ENCODE measurements at places on chromosomes 2 and 18.

- DNase-seq: peak; percentile 91
Measured at GRCh38 chr2:33442528-33443079, 33.8 kb upstream of the RASGRP3 start.

DNA sequence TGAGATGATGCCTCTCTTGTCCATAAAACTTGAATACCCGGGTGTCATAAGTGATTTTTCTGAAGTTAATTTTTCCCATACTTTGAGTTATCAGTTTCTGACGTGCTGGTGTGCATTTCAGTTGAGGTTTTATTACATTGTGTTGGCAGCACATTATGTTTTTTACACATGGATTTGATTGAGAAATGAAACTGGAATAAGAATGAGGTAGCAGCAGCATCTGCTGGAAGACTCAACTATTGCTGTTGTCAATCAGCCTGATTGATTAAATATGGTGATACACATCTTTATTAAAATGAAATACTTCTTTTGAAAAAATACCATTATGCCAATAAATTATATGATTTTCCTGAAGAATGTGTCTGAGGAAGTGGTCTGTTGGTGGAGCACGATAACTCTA, 60.5 kb downstream of the INSIG2 start:
- DNase-seq: peak; percentile 38

GRCh38 chr2:48711343-48711742, 44.2 kb downstream of the LHCGR start:
- no peak for DNase-seq

DNA sequence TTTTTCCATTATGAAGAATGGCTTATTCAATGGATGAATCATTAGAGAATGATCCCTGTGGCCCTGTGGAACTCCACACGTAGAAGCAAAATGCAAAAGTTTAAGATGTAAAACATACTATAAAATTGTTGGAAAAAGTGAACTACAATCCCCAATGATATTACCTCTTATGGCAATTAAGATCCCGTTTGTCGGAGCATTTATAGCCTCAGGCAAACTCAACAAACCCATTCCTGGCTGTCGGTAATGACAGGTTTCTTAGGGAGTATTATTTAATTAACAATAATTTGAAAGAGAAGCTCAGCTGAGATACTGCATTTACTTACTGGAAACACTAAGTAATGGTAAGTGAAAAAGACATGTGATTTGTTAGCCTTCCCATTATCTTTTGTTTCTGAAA, 138.3 kb downstream of the CDH20 start:
- no peak for DNase-seq

DNA sequence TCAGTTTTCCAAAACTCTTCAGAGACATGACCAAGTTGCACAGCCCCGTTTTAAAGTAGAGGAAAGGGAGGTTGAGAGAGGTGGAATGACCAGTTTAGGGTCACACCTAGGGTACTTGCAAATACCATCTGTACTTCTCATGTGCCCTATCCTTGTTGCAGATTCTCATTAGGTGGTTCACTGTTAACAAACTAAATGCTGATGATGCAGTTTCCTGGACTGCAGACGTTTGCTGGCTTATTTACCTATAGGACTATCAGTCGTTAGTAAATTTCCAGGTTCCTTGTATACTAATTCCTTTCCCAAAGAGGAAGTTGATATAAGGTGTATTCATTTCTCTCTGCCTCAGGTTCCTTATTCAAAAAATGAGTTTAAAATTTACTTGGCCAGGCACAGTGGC, 1.4 kb downstream of the FARP2 start:
- no peak for DNase-seq

DNA sequence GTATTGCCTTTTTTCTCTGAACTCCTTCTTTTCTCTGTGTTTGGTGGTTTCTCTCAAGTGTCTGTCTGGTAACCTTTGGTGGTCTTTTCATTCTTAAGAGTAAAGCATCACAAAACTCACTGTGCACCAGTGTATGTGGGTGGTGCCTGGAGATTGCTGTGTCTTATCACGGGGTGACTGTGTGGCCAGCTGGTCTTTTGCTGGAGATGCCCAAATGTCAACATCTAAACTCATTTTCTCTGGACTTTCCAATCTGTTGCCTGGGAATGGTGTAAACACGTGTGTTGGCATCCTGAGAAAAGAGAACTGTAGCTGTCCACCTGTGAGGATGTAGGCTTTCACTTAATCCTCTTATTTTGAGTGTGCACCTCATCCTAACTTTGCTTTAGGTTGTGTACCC, 323.2 kb downstream of the AGPS start:
- no peak for DNase-seq

DNA sequence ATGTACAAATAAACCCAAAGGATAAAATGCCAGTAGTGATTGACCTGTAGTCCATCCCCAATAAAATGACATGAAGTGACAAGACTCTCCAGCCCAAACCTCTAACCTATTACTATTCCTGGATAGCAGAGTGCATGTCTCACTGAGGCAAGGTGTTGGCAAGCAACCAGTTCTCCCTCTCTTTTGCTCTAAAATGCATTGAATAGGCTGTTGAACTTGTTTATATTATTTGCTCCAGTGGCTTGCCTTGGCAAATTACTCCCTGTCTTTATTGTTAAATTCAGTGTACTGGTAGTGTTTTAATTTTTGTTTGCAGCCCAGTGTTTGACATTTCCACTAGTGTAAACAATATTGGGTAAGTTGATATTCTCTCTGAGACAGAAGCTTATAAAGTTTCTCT, 70.5 kb downstream of the CSRNP3 start:
- DNase-seq: no peak

DNA sequence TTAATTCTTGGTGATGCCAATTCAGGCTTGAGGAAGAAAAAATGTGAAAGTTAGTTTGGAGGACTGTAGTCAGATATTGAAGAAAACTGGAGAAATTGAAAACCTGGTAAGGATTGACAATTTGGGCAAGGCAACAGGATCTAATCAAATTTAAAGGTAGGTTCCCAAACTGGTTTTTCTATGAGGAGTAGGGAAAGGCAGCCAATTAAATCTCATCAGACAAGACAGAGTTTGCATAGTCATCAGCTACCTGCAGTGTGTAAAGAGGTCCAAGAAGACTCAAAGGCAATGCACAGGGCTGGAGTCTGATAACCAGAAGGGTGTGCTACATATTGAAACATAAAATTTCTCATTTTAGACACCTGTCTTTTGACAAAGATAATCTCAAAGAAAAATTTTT, 16.0 kb upstream of the CAB39 start:
- no peak for DNase-seq

GRCh38 chr2:75292826-75293225, 93.5 kb upstream of the TACR1 start:
- DNase-seq: peak; percentile 82

GRCh38 chr18:12422936-12423335, 15.2 kb downstream of the PRELID3A start:
- peak; percentile 12 for DNase-seq

- DNase-seq: no peak
Measured at GRCh38 chr2:232214053-232214452, 164.5 kb upstream of the ALPP start.

- DNase-seq: no peak
Measured at GRCh38 chr2:117850015-117850414, 35.5 kb downstream of the DDX18 start.

GRCh38 chr2:241373446-241373845, 17.4 kb downstream of the FARP2 start:
- DNase-seq: no peak

DNA sequence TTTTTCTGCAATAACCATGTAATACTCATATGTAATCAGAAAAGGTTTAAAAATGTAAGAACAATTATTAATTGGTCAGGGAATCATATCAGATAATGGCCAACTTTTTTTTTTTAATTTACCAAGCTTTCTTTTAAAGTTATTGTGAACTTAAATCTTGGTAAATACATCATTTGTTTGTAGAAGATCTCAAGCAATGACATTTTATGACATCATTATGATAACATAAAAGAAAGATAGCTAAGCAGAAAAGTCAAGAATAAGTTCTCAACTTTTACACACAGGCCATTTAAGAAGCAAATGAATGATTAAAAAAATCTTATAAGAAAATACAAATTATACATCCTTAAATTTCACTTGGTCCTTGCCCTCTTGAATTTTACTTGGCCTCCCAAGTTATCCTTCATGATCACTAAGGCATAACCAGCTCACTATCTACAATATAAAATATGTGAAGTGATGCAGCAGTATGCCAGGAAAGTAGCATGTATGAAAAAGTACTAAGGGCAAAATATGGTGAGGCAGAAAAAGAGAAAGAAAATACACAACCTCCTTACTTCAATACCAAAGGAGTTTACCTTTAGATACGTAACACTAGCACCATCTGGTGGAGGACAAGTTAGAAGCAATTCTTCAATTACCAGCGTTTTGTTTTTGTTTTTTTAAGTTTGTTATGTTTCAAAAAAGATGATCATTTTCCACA, 116.6 kb downstream of the SRBD1 start:
- DNase-seq: peak; percentile 80

DNA sequence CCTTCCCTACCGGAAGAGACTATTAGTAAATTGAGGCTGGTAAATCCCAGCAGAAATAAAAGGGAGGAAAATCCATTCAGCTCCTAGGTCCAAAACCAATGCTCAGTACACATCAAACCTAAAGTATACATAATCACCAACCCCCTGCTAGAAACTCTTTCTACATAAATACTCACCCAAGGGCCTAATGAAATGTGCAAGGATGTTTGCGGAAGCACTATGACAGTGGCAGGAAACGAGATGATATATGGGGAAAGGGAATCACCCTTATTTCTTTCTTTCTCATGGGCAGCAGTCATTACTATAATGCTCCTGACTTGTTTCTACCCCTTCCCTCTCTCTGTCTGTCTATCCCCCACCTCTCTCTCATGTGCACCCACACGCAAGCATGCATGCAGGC, 1.3 kb upstream of the SCTR start:
- DNase-seq: peak; percentile 27

GRCh38 chr2:74232426-74232825, 34.0 kb downstream of the MTHFD2 start:
- DNase-seq: no peak

- DNase-seq: peak; percentile 66
Measured at GRCh38 chr2:32678825-32679224, 51.0 kb downstream of the TTC27 start.

DNA sequence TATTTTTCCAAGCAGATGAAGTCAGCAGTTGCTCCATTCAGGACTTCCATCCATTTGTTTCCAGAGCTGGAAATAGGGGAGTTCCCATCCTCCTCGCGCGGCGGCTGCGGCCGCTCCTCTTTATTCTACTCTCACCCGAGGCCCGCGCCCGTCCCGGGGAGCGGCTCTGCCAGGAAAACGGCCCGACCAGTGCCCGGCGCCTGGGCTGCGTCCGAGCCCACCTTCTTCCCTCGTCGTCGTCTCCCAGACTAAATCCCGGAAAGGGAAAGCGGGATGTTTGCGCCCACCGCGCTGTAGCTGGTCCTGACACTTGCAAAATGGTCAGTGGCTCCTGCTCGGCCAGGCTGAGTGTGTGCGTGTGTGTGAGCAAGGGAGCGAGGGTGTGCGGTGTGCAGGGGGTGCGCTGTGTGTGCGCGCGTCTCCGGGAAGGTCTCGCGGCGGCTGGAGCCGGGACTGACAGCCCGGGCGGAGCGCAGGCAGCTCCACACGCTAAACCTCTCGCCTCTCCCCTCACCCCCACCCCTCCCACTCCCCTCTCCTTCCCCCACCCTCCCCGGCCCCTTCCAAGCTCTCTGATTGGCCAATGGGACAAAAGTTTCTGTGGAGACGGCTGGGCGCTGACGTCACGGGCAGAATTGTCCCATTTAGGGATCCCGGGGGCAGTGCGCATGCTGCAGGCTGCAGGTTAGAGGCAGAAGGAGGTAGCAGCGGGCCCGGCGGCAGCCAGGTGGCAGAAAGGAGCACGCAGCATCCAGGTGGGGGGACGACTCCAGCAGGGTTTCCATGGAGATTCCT, at the start of gene NOL4:
Gene NOL4, minus strand, starts transcription at position 491 of the 795 bp plus-strand sequence. CDS start 1,660 bp downstream, outside the sequence.
- peak; percentile 1 for DNase-seq

- no peak for DNase-seq
Measured at GRCh38 chr2:121342751-121343150, 57.7 kb upstream of the TFCP2L1 start.

- peak; percentile 63 for DNase-seq
Measured at GRCh38 chr18:47898696-47899095, 31.8 kb downstream of the SMAD2 start.

DNA sequence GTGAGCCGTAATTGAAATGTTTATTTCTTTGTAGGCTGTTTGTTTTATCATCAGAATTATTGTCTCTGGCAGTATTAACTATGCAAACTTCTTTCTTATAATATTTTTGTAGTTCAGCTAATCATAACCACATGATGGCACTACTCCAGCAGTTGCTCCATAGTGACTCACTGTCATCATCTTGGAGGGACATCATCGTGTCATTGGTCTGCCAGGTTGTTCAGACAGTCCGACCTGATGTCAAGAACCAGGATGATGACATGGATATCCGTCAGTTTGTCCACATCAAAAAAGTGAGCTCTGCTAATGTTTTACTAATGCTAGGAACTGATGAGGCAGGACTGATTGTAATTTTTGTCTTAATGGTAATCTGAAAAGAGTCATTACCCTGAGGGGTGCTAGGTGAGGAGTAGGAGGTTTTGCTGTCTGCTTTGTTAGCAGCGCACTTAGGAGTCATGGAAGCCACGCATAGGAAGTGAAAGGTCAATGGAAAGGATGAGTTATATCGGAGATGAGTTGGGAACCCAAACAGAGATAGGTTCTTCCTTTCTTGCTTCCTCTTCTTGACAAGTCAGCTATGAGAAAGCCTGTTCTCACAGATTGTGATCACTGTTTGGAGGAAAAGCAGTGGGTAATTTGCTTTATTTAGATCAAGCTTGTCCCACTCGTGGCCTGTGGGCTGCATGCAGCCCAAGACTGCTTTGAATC, 49.2 kb downstream of the PIKFYVE start:
- DNase-seq: peak; percentile 9

DNA sequence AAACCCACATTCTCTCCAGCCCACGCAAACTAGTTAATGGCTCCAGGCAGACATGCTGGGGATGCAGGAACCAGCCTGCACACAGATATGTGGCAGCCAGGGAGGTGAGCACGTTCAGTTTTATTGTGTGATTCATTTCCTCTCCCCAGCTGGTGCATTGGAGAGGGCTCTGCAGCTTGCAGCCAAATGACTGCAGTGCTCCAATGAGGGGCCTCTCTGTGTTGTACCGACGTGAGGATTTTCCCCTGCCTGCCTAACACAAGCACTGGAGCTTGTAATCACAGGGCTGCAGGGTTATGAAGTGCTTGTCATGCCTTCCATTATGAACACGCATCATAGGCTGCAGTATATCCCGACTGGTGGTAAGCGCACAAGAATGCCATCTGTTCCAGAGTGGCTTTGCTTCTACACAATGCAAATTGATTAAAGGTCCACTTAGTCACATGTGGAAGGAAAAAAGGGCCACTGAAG, 92.3 kb upstream of the THUMPD2 start:
- peak; percentile 40 for DNase-seq

GRCh38 chr2:239157771-239158170, 243.0 kb downstream of the HDAC4 start:
- DNase-seq: peak; percentile 53

GRCh38 chr2:219041252-219041651, at the start of gene CFAP65:
CFAP65 (minus strand) TSS chr2:219041516; CDS start chr2:219039048, 2,468 bp downstream.
- DNase-seq: peak; percentile 63

- DNase-seq: no peak
Measured at GRCh38 chr2:44559108-44559507, 197.4 kb downstream of the CAMKMT start.
